ENCODE measurements at places on chromosomes 2 and 18. TPM values are rescaled to one million over a fixed set of nuclear protein-coding genes. Genes with fewer than 3 reads are reported as not detected.

GRCh38 chr2:40352703-40353099, 99.2 kb downstream of the SLC8A1 start:
- DNase-seq: no peak
- no peaks in the 10 kb centered on the region for H3K4me1 ChIP-seq
- H3K27me3 ChIP-seq: no peaks in the 10 kb centered on the region

DNA sequence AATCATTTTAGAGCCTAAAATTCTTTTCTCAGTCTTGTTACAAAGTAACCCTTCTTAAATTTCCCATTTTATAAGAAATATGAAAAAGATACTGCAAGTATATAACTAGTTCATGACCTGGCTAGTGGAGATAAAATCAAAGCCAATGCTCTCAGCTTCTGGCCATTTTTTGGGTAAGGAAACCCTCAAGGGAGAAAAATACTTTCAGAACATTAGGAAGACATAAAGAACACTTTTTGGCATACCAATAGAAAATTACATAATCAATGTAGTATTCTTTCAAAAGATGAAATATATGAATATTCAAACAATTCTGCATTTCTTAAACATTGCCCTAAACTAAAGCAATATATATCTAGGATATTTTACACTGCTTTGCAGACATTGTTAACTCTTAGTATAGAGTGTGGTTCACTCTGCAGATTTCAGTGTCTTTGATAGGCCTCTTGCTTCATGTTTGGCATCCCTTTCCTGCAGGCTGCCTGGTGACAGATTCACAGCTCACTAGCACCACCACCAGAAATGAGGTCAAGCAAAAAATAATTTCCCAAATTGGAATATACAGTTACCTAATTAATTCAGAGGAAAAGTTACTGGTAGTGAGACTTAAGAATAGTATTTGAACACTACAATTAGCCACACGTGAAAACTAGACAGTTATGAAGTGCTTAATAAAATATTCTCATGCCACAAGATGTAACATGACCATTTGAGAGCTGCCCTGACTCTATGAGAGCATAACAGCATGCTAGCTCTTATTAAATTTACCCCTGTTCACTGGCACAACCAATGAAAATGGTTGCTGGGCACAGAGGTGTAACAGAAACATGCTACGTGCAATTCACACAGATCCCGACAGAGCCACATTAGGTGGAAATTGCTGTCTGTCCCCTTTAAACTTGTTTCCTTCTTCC, 36.0 kb downstream of the PAIP2B start:
- H3K27ac ChIP-seq: no peak overlapping the region
- DNase-seq: no peak
- no peaks in the 10 kb centered on the region for H3K27me3 ChIP-seq

GRCh38 chr2:17680119-17680518, 73.5 kb downstream of the SMC6 start:
- H3K27ac ChIP-seq: no peak overlapping the region
- no peak for DNase-seq
- peaks cover 93% of the 10 kb centered on the region for H3K36me3 ChIP-seq
- H3K4me3 ChIP-seq: no peak overlapping the region
- H3K27me3 ChIP-seq: no peaks in the 10 kb centered on the region
- no peaks in the 10 kb centered on the region for H3K4me1 ChIP-seq

GRCh38 chr2:204753841-204754240, 208.6 kb downstream of the PARD3B start:
- no peak overlapping the region for H3K4me3 ChIP-seq
- no peaks in the 10 kb centered on the region for H3K4me1 ChIP-seq
- H3K27me3 ChIP-seq: no peaks in the 10 kb centered on the region
- DNase-seq: no peak
- no peak overlapping the region for H3K27ac ChIP-seq

Gene RPS27A
- total RNA-seq: 1,833 TPM

Gene DLGAP1
- total RNA-seq: 0.10 TPM

Measured in activated B cell treated with CpG ODN at 0.5 μM for 24 hours (primary cell).